ENCODE measurements at places on chromosomes 13 and 19.

- no peak for DNase-seq
Measured at GRCh38 chr19:57233207-57233606, 2.4 kb downstream of the AURKC start.

- no peak for DNase-seq
Measured at GRCh38 chr19:28929006-28929405, 283.9 kb downstream of the UQCRFS1 start.

DNA sequence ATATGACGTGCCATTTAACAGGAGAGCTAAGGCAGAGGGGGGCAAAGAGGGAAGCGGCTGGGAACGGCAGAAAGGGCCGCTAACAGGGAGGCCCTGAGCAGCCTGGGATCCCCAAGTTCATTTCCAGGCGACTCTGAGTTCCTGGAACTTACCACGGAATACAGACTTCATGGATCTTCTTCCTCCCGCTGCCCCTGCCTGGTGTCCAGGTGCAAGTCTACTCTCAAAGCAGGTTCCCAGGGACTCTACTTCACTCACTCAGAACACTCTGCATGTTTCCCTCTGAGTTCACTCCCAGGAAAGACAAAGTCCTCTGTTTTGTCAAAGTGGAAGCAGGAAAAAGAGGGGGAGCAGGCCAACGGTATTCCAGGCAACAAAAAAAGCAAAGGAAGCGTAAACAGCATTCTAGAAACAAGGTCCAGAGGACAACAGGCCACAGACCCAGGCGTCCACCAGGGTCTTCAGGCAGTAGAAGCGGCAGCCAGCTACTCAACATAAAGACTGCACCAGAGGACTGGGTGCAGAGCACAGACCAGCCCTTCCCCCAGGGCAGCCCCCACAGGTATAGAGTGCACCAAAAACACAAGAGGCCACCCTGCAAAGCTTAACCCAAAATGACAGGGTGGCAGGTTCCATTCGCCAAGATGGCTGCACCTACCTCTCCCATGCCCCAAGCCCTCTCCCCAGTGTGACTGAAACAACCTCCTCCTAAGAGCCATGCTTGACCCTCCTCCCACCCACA, 3.0 kb downstream of the MIER2 start:
- peak; percentile 49 for DNase-seq

DNA sequence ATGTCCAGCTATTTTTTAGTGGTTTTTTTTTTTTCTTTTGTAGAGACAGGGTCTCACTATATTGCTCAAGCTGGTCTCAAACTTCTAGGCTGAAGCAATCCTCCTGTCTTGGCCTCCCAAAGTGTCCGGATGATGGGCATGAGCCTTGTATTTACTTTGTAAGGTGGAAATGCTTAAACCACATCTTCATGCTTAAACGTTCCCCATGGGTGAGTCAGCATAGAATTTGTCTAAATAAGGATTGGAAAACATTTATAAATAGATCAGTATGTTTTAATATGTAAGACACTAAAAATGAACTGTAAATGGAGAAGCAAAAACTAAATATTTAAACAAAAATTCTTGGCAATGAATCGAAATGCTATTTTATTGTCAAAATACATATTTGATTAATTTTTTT, 698.0 kb downstream of the PCDH9 start:
- no peak for DNase-seq

DNA sequence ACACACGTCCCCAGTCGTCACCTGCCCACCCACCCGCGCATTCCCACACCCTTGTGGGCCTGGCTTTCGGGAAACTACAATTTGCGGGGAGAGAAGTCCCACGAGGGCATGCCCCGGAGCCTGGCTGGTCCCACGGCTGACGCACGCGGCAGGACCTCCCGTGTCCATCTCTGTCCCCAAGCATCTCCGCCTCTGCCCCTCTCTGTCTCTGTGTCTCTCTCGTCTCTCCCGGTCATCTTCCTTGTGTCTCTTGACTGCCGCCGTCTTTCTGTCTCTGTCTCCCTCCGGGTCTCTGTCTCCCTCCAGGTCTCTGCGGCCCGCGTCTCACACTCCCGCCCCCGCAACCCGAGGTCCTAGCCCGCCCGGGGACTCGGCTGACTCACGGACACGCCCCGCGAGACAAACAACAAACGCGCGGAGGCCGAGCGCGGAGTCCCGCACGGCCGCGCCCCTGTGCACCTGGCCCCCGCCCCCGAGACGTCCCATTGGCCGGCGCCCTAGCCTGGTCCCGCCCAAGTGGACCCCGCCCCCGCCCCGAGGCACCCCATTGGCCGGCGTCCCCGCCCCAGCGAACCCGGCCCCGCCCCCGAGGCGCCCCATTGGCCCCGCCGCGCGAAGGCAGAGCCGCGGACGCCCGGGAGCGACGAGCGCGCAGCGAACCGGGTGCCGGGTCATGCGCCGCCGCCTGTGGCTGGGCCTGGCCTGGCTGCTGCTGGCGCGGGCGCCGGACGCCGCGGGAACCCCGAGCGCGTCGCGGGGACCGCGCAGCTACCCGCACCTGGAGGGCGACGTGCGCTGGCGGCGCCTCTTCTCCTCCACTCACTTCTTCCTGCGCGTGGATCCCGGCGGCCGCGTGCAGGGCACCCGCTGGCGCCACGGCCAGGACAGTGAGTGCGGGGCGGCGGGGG, at the start of gene FGF22:
Gene FGF22 (plus strand): TSS at position 627 of the 908 bp plus-strand sequence. CDS start 47 bp downstream, at position 674.
- DNase-seq, result no peak

- no peak for DNase-seq
Measured at GRCh38 chr13:51584731-51585672, 740 bp downstream of the WDFY2 start.

DNA sequence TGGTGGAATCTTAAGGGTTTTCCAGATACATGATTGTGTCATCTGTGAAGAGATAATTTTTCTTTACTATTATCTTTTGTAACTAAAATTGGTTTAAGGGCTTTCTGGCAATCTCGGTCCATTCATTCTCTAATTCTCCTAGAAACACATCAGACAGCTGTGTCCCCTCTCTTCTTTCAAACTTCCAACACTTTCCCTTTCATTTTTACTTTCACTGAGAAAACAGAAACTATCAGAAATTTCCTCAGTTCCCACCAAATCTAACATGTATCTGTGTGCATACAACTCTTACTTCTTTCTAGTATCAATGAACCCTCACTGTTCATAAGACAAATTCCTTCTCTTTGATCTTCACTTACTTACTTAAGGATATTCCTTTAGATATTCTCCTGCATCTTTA, 40.2 kb downstream of the KCNRG start:
- no peak for DNase-seq

GRCh38 chr19:2529473-2529918, 53.6 kb downstream of the GADD45B start:
- no peak for DNase-seq

DNA sequence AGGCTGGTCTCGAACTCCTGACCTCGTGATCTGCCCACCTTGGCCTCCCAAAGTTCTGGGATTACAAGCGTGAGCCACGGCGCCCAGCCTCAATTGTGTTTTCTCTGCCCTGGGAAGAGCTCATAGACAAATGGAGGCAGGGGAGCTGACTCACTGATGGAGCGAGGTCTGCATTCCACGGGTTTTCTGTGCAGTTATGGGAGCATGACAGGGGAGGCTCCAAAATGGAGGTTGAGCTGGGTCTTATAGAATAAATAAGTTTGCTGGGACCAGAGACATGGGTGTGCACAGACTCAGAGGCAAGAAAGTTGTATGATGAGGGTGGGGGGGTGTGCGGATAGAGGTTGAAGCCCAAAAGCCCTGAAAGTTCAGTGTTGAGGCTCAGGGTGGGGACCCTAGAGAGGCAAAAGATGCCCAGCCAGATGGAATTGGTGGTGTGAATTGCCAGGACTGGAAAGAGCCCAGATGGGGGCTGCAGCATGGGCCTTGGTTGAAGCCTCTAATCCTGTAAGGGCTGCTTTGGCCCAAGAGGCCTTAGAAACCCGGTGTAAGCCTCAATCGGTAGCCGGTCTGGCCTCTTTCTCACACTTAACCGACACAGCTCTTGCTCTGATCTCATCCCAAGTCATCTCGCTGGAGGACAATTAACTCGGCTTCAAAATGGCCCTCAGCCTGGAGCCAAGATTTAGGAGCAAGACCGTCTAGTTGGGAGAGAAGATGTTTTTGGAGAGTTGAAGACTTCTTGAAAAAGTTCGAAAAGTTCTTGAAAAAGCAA, 1.9 kb downstream of the TPM4 start:
- no peak for DNase-seq

- no peak for DNase-seq
Measured at GRCh38 chr13:110648848-110649421, 33.6 kb downstream of the NAXD start.

DNA sequence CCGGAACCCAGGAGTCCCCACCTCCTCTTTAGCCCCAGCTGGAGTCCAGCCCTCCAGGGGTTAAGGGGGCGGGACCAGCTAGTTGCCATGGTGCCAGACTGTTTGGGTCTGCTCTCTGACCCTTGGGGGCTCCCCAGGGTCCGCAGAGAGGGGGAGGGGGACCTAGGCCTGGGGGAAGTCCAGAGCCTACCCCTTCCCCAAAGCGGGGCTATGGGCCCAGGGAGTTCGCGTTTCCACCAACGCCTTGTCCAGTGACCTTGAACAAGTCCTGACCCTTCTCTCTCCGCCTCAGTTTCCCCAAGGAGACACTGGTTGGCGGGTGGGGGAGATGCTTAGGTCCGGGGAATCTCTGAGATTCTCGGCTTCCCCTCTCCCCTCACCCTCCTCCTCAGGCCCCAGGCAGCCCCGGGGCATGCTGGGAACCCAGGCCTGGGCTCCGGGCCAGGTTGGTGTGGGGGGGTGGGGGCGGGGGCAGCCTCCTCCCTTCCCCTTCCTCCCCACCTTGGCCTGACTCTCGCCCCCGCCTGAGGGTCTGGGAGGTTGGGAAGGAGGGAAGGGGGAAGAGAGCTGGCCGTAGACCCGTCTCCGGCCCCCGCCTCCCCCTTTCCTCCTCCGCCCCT, 2.6 kb upstream of the SPACA6 start:
- no peak for DNase-seq

DNA sequence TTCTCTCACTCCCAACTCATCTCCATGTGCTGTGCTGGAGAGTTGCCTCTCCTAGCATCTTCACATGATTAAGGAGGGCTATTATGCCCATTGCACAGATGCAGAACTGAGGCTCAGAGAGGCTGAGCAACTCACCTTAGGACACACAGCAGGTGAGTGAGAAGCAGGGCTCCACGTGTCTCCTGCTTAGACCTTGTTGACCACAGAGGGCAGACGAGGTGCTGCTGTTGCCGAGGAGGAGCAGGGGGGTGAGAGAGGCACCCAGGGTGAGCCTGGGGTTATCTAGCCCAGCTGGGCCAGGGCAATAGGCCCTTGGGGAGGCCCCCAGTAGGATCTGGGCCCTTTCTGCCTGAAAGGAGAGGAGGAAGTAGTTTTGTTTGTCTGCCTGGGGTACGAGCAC, 2.4 kb upstream of the HSH2D start:
- no peak for DNase-seq

DNA sequence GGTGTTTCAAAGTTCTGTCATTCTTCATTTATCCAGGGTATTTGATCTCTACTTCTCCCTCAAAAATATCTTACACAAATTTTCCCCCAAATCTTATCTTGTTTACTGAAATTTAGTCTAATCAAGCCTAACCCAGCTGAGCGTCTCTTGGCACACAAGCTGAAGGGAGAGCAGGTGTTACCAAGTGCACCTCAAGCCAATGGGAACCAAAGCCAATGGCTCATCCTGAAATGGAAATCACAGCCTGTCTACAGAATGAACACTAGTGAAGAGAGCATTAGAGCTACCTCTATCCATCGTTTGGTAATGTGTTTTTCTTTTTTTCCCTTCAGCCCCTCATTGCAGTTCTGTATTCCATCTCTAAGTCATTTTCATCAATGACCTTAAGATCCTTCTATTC, 1350.8 kb downstream of the OLFM4 start:
- no peak for DNase-seq

DNA sequence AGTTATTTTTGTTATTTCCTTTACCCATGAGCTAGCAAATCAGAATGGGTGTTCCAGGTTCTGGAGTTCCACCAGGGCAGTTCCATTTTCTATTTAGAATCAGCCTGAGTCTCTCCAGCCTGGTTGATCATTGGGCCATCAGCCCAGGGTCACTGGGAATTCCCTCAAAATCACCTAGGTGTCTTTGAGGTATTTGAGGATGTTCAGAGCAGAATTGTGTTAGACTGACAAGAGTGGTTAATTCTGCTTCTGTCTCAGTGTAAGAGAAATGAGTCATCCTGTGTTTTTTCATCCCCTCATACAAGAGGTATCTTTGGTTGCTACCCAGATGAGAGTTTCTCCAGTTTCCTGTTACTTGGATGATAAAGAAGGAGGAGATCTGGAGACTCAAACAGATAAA, 11.7 kb downstream of the ZNF66 start:
- DNase-seq, result no peak

DNA sequence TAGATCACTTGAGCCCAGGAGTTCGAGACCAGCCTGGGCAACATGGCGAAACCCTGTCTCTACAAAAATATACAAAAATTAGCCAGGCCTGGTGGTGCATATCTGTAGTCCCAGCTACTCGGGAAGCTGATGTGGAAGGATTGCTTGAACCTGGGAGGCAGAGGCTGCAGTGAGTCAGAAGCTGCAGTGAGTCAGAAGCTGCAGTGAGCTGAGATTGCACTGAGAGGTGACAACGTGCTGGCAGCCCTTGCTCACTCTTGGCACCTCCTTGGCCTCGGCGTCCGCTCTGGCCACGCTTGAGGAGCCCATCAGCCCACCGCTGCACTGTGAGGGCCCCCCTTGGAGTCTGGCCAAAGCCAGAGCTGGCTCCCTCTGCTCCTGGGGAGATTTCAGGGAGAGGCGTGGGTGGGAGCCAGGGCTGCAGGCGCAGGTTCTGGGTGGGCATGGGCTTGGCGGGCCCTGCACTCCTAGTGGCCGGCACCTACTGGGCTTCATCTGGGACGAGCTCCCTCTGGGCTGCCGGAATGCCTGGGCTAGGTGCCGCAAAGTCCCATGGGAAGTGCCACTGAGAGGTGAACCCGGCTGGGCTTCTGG, 39.5 kb upstream of the RPL21 start:
- no peak for DNase-seq

- no peak for DNase-seq
Measured at GRCh38 chr13:46142776-46143175, 37.9 kb upstream of the CPB2 start.

GRCh38 chr13:23778879-23779278, 110.3 kb downstream of the MIPEP start:
- no peak for DNase-seq

DNA sequence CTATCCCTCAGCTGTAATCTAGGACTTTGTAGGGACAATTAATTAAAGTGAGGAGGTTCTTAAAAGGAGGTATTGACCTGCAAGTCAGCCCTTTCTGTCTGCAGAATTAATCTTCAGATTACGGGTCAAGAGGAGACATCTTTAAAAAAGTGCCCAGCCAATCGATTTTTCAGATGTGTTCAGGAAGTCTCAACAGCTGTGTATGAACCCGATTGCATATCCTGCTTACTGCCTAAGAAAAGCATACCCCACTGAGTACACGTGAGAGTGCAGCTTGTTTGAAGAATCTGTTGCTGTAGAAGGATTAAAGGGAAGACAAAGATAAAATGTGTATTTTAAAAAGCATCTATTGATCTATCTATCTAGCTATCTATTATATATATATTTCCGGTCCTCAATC, 1194.5 kb downstream of the UQCRFS1 start:
- DNase-seq, result peak; percentile 5

DNA sequence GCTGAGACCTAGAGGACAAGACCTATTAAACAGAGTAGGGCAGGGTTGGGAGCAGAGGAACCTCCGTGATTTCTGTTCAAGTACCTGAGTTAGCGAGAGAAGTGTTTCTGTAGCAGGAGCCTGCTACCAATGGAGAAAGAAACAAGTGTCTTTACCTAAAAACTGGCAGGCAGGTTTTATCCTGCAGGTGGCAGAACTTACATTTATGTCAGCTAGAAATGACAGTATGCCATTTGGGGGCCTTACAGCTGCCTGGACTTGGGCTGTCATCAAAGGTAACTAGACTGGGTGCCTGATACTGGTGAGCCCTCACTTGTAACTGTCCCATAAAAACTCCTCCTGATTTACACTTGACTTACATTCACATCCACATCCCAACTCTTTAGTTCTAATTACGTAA, 185.3 kb upstream of the MIR17HG start:
- no peak for DNase-seq
